ENCODE measurements at places on chromosomes 13 and 19. TPM values are rescaled to one million over a fixed set of nuclear protein-coding genes. Genes with fewer than 3 reads are reported as not detected.

DNA sequence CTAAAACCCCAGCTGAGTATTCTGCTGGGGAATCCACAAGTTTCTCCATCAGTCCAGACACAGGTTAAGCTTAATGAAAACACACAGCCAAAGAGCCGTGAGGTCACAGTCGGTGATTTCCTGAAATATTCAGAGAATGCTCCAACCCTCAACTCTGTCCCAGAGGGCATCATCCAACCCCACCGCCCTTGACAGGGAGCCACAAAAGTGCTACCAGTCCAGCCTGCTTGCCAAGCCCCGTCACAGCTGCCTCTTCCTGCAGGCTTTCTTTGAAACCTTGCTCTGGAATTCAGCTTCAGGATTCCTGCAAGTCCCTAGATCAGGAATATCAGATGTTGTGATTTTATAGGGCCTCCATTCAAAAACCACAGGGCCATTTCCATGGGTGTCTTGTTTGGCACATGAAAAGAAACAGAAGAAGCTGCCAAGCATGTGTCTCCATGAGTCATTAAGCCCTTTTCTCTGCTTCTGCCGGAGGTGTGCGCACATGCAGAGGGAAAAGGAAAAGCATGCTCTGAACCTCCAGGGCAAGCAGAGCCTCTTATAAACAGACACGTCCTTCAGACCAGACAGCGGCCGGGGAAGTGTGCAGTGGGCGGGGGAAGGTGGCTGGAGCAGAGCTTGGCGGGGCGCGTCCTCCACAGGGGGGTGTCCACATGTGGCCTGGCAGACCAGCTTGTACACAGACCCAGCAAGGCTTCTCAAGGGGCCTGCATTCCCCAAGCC is 164.7 kb downstream of the KATNAL1 start:
- DNase-seq = no peak

The STXBP2 gene
- 33.6 TPM for total RNA-seq

- no peak for DNase-seq
Measured at GRCh38 chr13:70668983-70669382, 560.7 kb upstream of the KLHL1 start.

GRCh38 chr13:19072543-19072942 is 109.1 kb downstream of the TUBA3C start:
- DNase-seq = no peak

DNA sequence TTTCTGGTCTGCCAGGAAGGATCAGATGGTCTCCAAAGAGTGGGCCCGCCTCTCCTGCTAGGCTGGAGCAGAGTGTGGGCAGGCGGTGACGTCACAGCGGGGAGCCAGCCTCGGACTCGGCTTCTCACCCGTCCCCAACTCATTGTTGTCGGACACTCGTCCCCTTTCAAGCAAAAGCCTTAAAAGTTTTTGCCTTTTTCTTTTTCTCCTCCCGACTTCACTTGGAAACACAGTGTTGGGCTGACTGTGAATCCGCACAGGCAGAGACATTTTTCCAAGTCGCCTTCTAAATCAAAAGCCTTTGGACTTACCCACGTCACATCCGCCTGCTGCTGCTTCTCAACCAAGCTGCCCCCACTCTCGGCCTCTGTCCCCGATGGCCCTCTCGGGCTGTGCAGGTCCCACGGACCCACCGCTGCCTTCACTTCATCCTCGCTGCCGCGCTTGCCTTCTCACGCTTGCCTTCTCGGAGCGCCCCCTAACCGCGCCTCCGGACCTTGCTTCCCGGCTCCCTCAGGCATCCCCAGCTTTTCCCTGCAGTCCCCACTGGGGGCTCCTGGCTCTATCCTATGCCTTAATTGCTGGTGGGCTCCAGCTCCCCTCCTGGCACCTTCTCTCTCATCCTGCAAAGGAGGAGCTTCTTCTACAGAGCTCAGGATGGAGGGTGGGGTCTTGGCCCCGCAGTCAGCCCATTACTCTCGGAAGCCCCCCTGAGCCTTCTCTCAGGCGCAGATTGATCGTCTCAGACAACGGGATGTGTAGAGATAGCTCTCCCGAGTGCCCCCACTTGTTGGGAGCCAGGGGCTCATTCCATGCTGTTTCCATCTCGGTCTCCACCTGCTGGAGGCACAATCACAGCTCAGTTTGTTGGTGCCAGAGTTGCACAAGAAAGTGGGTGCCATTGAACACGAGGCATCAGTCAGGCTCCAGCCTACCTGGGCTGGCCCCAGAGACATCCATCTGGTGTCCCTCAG is 3.9 kb upstream of the ZNF135 start:
- DNase-seq = peak; percentile 38

The VSTM1 gene
- not detected for total RNA-seq

DNA sequence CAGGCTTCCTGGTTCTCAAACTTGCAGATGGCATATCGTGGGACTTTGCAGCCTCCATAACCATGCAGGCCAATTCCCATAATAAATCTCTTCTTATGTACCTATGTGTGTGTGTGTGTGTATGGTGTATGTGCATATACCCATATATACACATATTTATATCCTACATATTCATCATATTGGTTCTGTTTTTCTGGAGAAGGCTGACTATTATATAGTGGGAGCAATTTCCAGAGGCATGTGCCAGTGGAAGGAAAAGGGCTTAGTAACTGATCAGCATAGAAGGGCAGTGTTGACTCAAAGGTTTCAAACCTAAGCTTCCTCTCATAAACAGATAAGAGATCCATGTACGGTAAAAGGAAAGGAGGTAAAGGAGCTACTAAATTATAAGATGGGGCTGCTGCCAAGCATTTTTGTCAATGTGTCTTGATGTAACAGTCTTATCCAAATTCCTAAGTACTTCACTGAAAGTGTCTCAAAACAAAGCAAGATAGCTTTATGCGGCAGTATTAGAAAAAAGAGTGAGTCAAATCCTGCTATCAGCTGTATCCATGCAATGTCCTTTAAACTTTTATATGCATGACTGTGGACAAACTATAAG is 432.1 kb downstream of the TBC1D4 start:
- DNase-seq = peak; percentile 5

The FIZ1 gene
- 13.6 TPM for total RNA-seq

The GPR18 gene
- total RNA-seq = not detected

GRCh38 chr13:79880818-79881217 is 399.9 kb downstream of the NDFIP2 start:
- DNase-seq = peak; percentile 47

The CELF5 gene
- total RNA-seq = 3.1 TPM

The CCDC159 gene
- 9.3 TPM for total RNA-seq

DNA sequence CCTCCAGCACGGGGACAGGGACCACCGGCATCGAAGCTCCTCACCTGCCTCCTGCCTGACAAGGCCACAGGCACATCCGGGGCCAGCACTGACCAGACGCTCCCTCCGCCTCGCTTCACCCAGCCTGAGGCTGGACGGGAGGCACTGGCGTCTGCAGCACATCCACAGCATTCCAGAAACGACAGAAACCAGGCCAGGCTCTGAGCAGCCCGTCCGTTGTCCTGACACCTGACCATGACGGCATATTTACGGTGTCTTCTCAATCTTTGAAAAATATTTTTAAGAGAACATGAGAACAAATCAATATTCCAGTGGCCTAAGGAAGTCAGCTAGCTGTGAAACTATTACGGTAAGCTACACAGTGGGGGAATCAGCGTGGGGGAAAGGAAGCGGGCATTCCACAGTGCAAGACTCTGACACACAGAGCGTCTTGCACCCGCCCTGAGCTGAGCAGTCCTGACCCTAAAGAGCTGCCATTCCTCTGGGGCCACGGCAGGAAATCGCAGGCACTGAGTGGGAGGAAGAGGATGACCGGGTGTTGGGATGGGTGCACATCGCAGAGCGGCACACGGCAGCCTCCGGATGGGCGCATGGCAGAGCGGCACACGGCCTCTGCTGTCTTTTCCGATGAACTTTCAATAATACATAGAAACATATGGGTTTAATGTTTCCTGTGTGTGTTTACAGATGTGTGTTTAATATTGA is 26.8 kb downstream of the RASA3 start:
- DNase-seq = peak; percentile 51

DNA sequence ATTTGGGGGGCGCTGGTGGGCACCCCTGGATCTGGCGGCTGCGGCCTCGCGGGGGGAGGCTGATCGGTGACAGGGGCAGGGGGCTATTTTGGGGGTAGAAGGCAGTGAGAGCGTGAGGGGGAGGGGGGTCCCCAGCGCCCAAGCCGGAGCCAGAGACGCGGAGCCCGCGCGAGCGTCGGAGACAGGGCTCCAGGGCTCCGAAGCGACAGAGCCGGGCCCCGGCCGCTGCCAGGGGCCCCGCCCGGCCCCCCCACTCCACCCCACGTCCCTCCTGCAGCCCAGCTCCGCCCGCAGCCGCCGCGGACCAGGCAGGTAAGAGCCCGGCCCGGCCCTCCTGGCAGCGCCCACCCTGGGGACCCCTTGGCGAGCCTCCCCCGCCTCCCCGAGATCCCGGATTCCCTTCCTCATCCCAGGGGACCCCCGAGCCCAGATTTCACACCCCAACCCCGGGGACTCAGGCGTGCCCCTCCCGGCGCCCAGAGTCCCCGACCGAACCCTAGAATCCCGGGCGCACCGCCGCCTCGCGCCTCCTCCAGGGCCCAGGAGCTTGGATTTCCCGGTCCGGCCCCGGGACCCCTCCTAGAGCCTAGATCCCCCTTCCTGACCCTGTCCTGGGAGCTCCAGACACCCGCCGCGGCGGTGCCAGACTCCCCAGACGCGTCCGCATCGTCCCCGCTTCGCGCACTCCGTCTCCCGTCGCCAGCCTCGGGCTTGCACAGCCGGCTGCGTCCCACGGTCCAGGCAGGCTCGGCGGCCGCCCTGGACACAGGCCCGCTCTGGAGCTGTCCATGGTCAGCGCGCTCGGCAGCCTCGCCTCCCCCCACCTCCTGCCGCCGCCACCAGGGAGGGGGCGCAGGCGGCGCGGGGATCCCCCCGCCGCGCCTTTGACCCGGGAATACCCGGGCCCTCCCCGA is at the start of gene PPFIA3:
TSS of gene PPFIA3 (plus strand) at position 134 of the 914 bp plus-strand sequence. CDS start 8,330 bp downstream, outside the sequence.
- DNase-seq = peak; percentile 91

The HCST gene
- 2.5 TPM for total RNA-seq

- DNase-seq = no peak
Measured at GRCh38 chr13:113669755-113670341, 2.8 kb downstream of the GRK1 start.

- DNase-seq = no peak
Measured at GRCh38 chr19:31037286-31037980, 311.8 kb downstream of the TSHZ3 start.

GRCh38 chr19:7534531-7535046 is 928 bp upstream of the PNPLA6 start:
- DNase-seq = peak; percentile 66

The ANGPTL4 gene
- total RNA-seq = 3.2 TPM

- peak; percentile 36 for DNase-seq
Measured at GRCh38 chr13:59601993-59602392, 561.7 kb downstream of the DIAPH3 start.

- DNase-seq = peak; percentile 13
Measured at GRCh38 chr19:43625918-43626579, 6.6 kb upstream of the ZNF428 start.

GRCh38 chr19:38035515-38036495 is 128.8 kb downstream of the SIPA1L3 start:
- DNase-seq = peak; percentile 38

The NLRP7 gene
- 1.8 TPM for total RNA-seq

- no peak for DNase-seq
Measured at GRCh38 chr13:29396446-29396845, 199.0 kb downstream of the SLC7A1 start.

The DNAJC15 gene
- total RNA-seq = 0.88 TPM

- no peak for DNase-seq
Measured at GRCh38 chr13:68850160-68850559, 1257.5 kb upstream of the ATXN8OS start.

The CBY2 gene
- total RNA-seq = not detected

The SIGLEC8 gene
- not detected for total RNA-seq

DNA sequence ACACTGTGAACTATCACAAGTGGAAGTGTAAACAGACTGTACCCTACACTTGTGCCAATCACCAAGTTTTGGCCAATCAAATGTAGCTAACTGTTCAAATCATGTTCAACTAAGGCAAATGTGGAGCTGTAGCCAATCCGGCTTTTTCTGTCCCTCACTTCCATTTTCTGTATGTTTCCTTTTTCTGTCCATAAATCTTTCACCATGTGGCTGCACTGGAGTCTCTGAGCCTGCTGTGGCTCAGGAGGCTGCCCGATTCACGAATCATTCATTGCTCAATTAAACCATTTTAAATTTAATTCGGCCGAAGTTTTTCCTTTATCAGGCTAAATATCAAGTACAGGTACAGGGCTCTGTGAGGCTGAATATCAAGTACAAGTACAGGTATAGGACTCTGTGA is 216.5 kb downstream of the RFC3 start:
- DNase-seq = no peak

- DNase-seq = no peak
Measured at GRCh38 chr13:27404680-27405079, 19.7 kb upstream of the GTF3A start.

DNA sequence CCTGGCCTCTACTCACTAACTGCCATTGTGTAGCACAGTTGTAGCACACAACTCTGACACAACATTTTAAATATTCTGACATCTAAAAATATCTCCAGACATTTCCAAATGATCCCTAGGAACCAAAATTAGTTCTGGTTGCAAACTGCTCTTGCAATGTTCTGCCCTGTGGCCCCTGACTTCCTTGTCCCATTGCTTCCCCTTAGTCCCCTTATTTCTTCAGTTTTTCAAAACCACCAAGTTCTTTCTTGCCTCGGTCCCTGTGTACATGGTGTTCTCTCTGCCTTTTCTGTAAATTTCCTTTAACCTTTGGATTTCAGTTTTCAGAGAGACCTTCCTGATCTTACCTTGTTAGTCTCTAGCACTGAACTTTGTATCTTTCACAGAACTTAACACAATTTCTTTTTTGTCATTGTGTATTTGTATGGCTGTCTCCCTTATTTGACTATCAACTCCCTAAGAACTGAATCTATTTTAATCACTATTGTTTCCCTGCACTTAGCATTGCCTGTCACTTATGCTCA is 87.6 kb upstream of the MLNR start:
- no peak for DNase-seq

DNA sequence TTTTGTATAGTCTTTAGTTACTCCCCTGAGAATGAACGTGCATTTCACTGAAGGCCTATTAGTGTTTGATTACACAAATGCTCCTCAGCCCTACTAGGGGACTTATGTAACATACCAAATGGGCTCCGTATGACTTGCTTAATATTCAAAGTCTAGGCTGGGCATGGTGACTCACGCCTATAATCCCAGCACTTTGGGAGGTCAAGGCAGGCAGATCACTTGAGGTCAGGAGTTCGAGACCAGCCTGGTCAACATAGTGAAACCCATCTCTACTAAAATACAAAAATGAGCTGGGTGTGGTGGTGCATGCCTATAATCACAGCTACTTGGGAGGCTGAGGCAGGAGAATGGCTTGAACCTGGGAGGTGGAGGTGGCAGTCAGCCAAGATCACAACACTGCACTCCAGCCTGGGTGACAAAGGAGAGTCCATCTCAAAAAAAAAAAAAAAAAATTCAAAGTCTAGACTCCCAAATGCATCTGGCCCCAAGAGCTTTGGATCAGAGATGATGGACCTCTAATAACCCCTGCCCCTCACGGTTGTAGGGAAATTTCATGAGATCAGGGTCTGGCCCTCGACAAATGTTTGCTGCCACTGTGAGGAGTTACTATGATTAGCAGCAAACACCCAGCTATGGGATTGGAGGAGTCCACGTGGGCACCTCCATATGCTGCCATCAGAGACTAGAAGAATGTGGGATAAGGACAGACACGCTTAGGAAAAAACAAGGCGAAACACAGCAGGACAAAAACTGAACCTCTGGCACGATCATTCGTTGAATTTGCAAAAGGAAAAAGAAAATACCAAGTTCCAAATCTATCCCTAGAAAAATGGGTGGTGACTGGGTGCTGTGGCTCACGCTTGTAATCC is 4.6 kb downstream of the FBXO17 start:
- DNase-seq = no peak

- peak; percentile 70 for DNase-seq
Measured at GRCh38 chr19:10006335-10006708, 4.0 kb downstream of the COL5A3 start.

- DNase-seq = peak; percentile 70
Measured at GRCh38 chr19:46739290-46739771, 6.5 kb upstream of the FKRP start.

Measured in cardiac muscle cell (in vitro differentiated cells and primary cell).